GM04503 (cell line): ENCODE measurements at places on chromosomes 4 and X.

- no peak for DNase-seq
Observed at GRCh38 chrX:53445977-53446376, 11.8 kb upstream of the HSD17B10 start.

GRCh38 chr4:74097631-74098426 lies 1.2 kb downstream of the CXCL2 start:
- no peak for DNase-seq

GRCh38 chr4:113953888-113954287 lies 25.6 kb downstream of the ARSJ start:
- DNase-seq = no peak

DNA sequence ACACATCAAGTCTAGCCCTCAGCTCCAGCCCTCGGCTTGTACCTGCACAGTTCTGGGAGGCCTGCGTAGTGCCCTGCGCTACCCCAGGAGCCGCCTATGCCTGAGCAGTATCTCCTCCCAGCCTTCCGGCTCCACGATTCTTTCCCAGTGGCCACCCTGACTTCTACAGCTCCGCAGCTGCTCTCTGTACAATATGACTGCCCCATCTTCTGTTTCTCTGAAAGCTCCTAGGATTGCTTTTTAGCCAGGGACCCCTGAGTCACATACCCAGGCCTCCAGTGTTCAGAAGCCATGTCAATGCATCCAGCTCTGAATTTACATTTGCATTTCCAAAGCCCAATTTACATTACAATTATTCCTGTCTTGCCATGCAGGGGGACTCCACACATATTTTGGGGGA lies 135.5 kb downstream of the PJA1 start:
- no peak for DNase-seq

GRCh38 chr4:89064848-89065247 lies 7.9 kb upstream of the FAM13A start:
- DNase-seq = peak; percentile 25

- DNase-seq = no peak
Observed at GRCh38 chrX:107674480-107675364, 46.4 kb downstream of the PRPS1 start.
